Activated T-helper 2 cell treated with anti-CD3 and anti-CD28 coated beads, Interferon-gamma antibody, Interleukin-2, Interleukin-4, amounts not matched to agents 10 μg/mL and 5 μg/mL and 100 μg/mL, durations not matched to agents 14 hours and 24 hours and 36 hours (primary cell): ENCODE measurements at places on chromosomes 1 and 21.
A peak's percentile ranks its signal among the peaks of the same experiment; 100 is the strongest.

DNA sequence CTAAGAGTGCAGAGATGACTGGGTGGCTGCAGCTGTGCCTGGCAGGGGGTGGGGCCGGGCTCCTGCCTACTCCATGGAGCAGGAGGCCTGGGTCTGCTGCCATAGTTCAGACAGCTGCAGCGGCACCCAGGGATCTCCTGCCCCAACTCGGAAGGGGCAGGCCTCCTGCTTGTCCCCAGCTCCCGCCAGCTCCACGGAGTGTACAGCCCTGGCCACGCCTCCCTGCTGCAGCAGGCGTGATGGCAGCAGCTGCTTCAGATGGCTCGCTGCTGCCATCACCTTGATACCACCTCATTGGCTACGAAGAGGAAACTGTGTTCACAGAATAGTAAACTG lies 35.9 kb downstream of the ACTL8 start:
- no peak for DNase-seq
- no peaks in the 10 kb centered on the region for H3K27me3 ChIP-seq
- no peak overlapping the region for H3K27ac ChIP-seq

DNA sequence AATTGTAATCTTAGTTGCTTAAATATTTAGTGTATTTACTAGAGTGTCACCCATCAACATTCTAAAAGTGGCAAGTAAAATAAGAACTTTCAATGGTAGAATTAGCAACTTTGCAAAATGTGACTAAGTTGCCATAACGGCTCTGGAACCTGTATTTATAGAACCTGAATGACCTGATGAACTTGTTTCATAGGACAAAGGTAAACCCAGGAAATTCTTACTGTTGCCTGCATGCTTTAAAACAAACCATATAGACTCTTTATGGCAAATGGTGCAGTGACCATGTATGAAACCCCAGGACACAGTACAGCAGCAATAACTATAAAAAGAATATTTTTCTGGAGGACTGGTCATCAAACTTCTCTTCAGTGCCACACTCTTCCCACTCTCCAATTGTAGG lies 22.9 kb downstream of the AK2 start:
- H3K27ac ChIP-seq = no peak overlapping the region
- no peak for DNase-seq
- peaks cover 10% of the 10 kb centered on the region for H3K4me1 ChIP-seq
- H3K36me3 ChIP-seq = peaks cover 80% of the 10 kb centered on the region

DNA sequence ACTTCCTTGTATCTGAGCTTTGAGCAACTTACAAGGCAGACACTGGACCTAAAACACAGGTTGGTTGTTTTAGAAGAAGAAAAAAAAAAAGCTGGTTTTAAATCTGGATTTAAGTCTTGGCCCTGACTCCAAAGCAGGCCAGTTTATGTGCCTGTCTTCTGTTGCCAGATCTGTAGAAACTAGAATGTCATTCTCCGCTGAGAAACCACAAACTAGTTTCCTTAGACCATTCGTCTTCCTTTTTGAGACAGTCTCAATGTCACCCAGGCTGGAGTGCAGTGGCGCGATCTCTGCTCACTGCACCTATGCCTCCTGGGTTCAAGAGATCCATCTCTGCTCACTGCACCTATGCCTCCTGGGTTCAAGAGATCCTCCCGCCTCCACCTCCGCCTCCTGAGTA lies 33.9 kb downstream of the APP start:
- peaks cover 6% of the 10 kb centered on the region for H3K36me3 ChIP-seq
- H3K4me3 ChIP-seq = no peak overlapping the region
- peaks cover 27% of the 10 kb centered on the region for H3K4me1 ChIP-seq

GRCh38 chr1:9280015-9280860 lies 12.5 kb upstream of the SPSB1 start:
- H3K4me1 ChIP-seq = peaks cover 61% of the 10 kb centered on the region
- DNase-seq = no peak
- H3K4me3 ChIP-seq = no peak overlapping the region
- H3K36me3 ChIP-seq = peaks cover 24% of the 10 kb centered on the region
- no peaks in the 10 kb centered on the region for H3K27me3 ChIP-seq

- no peak for DNase-seq
- H3K36me3 ChIP-seq = no peaks in the 10 kb centered on the region
- H3K4me3 ChIP-seq = no peak overlapping the region
- H3K4me1 ChIP-seq = no peaks in the 10 kb centered on the region
- peaks cover 1% of the 10 kb centered on the region for H3K27me3 ChIP-seq
- H3K27ac ChIP-seq = no peak overlapping the region
Measured at GRCh38 chr1:56803561-56804156, 15.5 kb downstream of the FYB2 start.

DNA sequence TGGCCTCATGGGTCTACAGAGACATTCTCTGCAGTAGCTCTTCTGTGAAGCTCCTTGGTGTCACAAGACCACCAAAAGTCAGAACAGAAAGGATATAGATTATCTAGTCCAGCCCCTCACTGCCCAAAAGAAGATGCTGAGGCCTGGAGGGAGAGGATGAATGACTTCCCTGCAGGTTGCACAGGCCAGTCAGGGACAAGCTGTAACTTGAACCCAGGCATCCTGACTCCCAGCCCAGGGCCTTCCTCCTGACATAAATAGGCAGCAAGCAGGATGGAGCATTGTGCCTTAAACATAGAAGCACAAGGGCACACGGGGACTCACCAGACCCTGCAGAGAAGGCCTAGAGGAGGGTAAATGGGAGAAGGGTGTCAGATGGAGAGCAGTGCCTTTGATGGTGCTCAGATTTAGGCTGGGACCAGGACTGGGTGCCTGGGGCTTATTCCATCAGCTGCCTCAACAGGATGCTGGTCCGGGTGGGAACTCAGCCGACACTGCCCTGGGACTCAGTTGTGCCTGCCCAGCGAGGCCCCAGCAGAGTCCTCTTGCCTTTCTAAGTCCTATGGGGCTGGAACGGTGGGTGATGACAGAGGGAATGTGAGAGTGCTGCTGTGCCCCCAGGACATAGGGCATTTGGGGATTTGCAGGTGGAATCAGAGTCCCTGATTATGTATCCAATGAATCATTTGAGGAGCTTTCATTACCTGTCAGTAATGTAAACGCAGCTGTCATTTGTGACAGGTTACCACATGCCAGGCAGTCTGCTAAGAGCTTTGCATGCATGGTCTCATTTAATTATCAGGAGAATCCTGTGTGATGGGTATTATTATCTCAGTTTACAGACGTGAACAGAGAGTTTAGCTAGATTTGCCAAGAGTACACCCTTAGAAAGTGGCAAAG lies 13.2 kb downstream of the S100A7A start:
- no peaks in the 10 kb centered on the region for H3K36me3 ChIP-seq
- H3K27ac ChIP-seq = no peak overlapping the region
- H3K4me1 ChIP-seq = no peaks in the 10 kb centered on the region
- no peak overlapping the region for H3K4me3 ChIP-seq

GRCh38 chr1:205355075-205355453 lies 1.7 kb downstream of the KLHDC8A start:
- H3K27me3 ChIP-seq = peaks cover 12% of the 10 kb centered on the region
- H3K36me3 ChIP-seq = no peaks in the 10 kb centered on the region
- no peak overlapping the region for H3K27ac ChIP-seq
- DNase-seq = no peak
- H3K4me3 ChIP-seq = no peak overlapping the region

GRCh38 chr1:105027838-105028471 lies 1278.3 kb downstream of the AMY1C start:
- no peak overlapping the region for H3K4me3 ChIP-seq
- H3K27me3 ChIP-seq = no peaks in the 10 kb centered on the region
- no peaks in the 10 kb centered on the region for H3K4me1 ChIP-seq
- H3K36me3 ChIP-seq = no peaks in the 10 kb centered on the region
- no peak for DNase-seq

- no peaks in the 10 kb centered on the region for H3K4me1 ChIP-seq
- peaks cover 15% of the 10 kb centered on the region for H3K36me3 ChIP-seq
- H3K4me3 ChIP-seq = no peak overlapping the region
- DNase-seq = no peak
- H3K27me3 ChIP-seq = no peaks in the 10 kb centered on the region
Measured at GRCh38 chr1:21051177-21051825, 125.4 kb downstream of the EIF4G3 start.

DNA sequence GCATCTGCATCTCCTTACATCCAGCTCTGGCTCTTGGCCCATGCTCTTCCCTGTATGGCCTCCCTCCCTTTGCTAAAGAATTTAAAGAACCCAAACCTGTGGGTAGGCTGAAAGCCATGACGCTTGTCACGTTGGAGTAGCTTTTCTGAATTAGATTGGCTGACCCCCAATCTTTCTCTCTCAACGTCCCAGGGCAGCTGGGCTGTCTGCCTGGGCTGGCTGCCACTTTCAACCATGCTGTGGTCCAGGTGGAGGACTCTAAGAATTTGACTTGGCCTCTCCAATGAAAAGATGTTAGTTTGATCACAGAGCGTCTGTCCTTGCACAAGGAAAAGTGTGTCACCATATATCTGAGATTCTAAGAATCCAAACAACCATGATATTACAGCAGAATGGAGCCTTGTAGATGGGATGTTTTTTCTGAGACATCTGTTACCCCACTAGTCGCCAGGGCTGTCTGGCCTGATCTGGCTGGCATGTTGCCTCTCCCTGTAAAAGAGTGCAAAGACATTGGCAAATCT lies 6.5 kb upstream of the IGSF3 start:
- H3K4me1 ChIP-seq = no peaks in the 10 kb centered on the region
- no peak overlapping the region for H3K4me3 ChIP-seq
- no peak overlapping the region for H3K27ac ChIP-seq

DNA sequence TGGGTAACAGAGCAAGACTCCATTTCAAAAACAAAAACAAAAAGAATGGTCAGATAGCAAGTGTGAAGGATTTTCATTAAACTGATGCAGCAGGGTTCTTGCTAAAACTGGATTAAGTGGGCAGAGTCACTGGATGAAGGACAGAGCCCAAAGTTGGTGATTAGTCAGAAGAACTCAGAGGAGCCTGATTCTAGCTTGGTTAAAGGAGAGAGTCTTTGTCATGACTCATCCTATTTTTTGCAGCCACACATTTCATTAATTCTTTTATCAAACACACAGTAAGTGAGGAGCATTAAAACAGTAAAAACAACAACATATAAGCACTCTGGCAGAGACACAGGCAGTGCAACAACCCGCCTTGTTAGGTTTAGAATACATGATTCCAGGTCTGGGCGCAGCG lies 56.0 kb upstream of the EDARADD start:
- no peak overlapping the region for H3K4me3 ChIP-seq
- H3K27ac ChIP-seq = no peak overlapping the region
- H3K4me1 ChIP-seq = no peaks in the 10 kb centered on the region
- H3K36me3 ChIP-seq = no peaks in the 10 kb centered on the region
- no peak for DNase-seq

GRCh38 chr1:10910681-10911489 lies 101.6 kb upstream of the TARDBP start:
- no peak overlapping the region for H3K27ac ChIP-seq
- peaks cover 22% of the 10 kb centered on the region for H3K27me3 ChIP-seq
- H3K4me1 ChIP-seq = no peaks in the 10 kb centered on the region
- H3K4me3 ChIP-seq = no peak overlapping the region
- H3K36me3 ChIP-seq = no peaks in the 10 kb centered on the region
- no peak for DNase-seq

DNA sequence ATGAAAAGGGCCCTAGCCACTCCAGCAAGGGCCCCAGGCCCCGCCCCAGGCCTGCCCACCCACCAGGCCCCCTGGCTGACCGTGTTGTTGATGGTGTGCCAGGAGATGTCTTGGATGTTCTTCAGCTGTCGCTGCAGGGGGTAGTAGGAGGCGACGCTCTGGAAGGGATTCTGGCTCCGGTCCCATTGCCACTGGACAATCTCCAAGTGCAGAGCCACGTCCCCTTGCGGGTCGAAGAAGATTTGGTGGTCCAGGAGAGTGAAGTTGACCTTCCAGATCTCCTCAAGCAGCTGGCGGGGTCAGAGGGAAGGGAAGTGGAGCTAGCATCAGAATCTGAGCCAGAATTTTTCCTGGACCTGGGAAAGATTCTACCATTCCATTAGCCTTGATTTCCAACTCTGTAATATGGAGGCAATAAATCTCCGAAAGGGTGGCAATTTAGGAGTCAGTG lies 10.2 kb downstream of the TAS1R2 start:
- H3K27me3 ChIP-seq = no peaks in the 10 kb centered on the region
- H3K36me3 ChIP-seq = no peaks in the 10 kb centered on the region
- no peak overlapping the region for H3K27ac ChIP-seq
- no peak overlapping the region for H3K4me3 ChIP-seq
- H3K4me1 ChIP-seq = no peaks in the 10 kb centered on the region

DNA sequence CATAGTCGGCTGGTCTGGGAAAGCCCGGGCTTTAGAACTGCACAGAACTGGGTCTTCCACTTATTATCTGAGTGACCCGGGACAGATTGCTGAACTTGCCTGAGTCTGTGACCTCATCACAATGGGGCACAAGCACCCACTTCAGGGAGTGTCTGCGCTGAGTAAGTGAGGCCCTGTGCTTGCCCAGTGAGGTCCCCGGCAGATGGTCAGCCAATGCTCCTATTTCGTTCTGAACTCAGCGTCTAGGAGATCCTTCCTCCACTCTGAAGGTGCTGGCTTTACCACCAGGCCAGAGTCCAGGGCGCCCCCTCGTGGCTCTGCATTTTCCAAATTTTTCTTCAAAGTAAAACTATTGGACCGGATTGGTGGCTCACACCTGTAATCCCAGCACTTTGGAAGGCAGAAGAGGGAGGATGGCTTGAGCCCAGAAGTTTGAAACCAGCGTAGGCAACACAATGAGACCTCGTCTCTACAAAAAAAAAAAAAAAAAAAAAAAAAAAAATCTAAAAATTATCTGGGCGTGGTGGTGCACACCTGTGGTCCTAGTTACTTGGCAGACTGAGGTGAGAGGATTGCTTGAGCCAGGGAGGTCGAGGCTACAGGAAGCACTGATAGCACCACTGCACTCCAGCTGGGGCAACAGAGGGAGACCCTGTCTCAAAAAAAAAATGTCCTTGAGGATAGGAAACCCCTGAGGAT lies 61.7 kb downstream of the FCRL5 start:
- H3K27me3 ChIP-seq = peaks cover 8% of the 10 kb centered on the region
- DNase-seq = peak; percentile 41
- no peaks in the 10 kb centered on the region for H3K36me3 ChIP-seq
- no peaks in the 10 kb centered on the region for H3K4me1 ChIP-seq
- H3K27ac ChIP-seq = no peak overlapping the region
- no peak overlapping the region for H3K4me3 ChIP-seq

DNA sequence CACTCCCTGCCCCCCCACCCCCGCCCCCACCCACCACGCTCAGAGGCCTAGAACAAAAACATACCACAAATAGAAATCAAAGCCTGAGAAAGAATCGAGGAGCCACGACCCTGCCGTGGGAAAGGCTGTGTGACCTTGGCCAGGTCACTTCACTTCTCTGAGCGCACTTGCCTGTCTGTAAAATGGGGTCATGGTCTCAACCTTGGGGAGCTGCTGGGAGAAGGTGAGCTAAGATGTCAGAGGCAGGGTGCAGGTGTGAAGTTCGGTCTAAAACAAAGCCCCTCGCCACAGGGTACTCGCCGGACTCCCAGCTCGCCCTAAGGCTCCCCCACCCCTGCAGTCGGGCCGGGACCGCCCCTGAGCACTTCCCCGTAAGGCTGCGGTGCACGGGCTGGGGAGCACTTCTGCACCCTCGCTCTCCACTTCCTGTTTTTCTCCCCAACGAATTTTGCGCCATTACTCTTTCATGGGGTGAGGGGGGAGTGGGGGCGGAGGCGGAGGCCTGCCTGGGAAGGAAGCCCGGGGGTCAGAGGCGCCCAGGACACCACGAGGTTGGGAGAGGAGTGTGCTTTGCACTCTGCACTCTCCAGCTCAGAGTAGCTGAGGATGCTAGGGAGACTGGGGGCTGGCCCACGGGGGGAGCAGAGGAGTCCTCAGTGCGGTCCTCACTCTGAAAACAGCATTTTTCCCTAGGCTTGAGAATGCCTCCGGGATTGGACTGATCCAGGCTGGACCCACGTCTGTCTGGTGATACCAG lies 21.9 kb upstream of the PIK3CD start:
- peak; percentile 76 for DNase-seq
- no peaks in the 10 kb centered on the region for H3K27me3 ChIP-seq
- H3K4me3 ChIP-seq = peak overlapping the region; percentile 96
